ENCODE measurements at places on chromosomes 5 and 9.

DNA sequence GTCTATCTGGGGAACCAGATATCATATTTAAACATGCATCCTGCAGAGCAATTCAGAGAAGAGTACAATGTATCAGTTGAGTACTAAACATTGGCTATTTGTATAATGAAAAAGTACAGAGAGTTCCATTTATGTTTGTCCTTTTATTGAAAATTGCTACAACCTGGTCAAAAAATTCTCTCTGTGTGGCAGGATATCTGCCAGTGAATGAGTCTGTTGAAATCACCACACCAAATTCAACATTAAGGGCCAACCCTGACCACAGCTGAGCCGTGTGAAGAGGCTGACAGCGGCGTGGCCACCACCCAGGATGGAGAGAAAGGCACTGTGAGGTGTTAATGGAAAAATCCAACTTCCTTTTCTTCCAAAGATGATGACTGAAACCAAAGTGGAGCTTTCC is 422.7 kb upstream of the PIK3R1 start:
- DNase-seq = no peak

- DNase-seq = no peak
Observed at GRCh38 chr5:43137326-43137725, 16.6 kb downstream of the ZNF131 start.

- peak; percentile 47 for DNase-seq
Observed at GRCh38 chr9:135085830-135086546, 1.5 kb upstream of the OLFM1 start.

DNA sequence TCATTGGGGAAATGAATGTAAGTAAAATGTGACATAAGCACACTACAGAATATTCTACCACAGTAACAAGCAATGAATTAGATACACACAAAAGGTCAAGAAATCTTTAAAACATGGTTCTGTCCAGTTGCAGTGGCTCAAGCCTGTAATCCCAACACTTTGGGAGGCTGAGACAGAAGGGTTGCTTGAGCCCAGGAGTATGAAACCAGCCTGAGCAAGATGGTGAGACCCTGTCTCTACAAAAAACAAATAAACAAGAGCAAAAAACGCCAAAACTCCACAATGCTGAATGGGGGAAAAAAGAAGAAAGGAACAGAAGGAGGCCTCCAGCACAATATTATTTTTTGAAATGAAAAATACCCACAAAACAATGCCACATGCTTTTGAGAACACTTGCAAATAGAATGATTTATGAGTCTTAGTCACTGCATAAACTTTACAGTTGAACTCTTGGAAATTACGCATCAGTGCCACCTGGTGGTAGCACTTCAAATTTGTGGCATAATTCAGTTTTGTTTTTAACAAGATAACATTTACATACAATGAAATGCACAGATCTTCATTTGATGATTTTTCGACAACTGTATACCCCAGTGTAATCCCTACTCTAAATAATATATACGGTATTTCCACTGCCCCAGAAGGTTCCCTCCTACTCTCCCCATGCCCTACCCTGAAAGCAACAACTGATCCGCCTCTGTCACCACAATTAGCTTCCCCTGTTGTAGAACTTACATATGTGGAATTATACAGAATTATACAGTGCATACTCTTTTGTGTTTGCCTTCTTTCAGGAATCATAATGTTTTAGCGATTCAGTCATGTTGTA is 14.4 kb upstream of the SPINK4 start:
- no peak for DNase-seq

DNA sequence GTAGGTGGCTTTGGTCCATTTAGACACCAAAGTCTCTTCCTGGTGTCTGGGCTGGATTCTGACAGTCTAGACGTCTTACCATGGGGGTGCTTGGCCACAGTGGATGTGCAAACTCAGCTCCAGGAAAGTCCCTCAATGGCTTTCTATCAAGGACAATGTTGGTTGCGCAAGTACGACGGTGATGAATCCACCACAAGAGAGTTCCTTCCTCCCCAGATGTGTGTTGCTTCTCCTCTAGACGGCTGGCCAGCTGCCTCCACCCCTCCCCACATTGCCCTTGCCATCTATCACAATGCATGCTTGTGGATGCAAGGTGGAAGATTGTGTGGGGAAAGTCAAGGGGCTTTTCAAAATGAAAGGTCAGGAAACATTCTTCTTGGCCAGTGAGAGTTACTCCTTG is 89.7 kb upstream of the IRX2 start:
- DNase-seq = no peak

- DNase-seq = no peak
Observed at GRCh38 chr9:22175972-22176545, 167.0 kb upstream of the CDKN2B start.

- DNase-seq = no peak
Observed at GRCh38 chr5:1483856-1484729, 38.9 kb upstream of the SLC6A3 start.

GRCh38 chr5:31273631-31274378 is 80.3 kb downstream of the CDH6 start:
- DNase-seq = no peak

DNA sequence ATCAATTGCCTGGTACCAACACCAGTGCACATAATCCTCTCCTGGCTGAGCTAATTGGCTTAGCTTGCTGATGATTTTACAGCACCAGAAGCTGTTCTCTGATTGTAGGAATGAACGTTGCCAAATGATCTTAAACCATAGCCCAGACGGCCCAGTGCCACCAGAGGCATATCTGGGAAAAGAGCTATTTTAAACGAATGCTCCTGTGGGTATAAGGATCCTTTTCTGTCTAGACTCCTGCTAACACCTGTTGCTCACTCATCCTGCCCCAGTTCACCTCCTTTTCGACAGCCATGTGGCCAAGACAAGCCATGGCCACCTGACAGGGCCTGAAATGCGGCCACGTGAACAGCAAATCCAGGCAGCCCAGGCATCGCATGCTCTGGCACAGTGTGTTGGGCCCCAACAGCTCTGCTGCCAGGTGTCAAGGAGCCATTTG is 289.9 kb upstream of the SLC30A5 start:
- peak; percentile 75 for DNase-seq

GRCh38 chr5:131976414-131977211 is 31.1 kb upstream of the MEIKIN start:
- DNase-seq = no peak

DNA sequence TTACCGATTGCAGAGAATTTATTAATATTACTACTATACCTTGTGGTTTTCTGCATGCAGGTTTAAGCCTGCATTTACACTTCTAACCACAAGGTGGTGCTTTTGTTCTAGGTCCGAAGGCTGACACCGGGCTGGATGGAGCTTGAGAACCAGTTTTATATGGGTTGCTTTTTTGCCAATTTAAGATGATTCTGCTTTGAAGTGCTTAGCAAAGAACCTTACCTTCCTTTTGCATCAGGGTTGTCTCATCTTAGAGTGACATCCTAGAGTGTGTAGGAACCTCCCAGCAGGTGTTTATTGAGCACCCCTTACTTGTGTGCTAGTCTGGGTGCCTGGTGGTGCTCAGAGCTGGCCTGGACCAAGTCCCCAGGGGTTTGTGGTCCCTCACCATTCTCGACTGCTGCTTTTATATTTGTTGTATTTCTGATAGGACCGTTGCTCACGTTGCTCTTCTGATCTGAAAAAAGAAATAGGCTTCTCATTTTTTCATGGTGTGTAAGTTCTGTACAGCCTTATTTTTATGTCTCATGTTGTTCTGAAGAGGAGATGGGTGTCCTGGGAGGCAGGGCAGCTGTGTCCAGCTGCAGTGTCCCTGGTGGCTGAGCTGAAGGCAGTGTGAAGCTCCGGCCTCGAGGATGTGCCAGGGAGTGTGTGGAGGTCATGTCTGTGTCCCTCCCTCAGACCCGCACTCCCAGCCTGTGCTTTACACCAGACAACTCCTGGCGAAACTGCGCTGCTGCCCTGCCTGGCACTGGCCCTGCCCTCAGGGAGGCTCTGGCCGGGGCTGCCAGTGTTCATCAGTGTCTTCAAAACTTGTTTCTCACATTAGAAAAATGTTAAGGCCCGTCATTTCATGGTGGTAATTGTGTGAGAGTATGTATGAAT is 54.3 kb downstream of the EHMT1 start:
- DNase-seq = peak; percentile 75

DNA sequence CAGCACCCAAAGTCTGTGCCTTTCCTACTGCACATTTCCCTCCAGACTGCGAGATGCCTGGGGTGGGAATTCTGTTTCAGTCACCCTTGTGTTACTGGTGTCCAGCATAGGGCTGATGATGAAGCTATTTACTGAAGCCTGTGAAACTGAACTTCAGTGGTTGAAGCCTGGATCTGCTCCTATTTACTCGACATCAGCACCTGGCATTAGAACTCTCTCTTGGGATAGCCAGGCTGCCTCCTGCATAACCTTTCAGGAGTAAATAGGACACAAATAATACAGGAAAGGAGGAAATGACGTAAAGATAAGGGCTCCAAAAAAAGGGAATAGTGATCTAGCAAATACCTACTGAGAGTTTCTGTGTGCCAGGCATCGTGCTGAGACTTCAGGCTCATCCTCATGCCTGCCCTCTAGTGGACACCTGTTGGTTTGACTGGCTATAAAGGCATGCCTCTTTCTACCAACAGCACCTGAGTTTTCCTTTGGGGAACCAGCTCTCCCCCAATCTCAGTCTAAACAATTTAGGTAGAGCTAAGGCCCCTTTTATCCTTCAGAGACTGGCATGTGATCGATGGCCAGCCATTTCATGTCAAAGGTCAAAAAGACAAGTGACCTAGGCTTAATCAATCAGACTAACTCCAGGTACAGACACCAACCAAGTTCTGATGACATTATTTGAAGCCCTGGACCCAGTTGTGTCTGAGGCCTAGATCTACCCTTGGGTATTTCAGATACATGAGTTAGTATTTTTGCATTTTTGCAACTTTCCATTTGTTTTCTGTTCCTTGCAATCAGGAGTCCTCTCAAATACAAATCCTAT is 192.1 kb upstream of the TRIM32 start:
- DNase-seq = peak; percentile 33

GRCh38 chr5:177386542-177386941 is 2.3 kb downstream of the SLC34A1 start:
- no peak for DNase-seq

DNA sequence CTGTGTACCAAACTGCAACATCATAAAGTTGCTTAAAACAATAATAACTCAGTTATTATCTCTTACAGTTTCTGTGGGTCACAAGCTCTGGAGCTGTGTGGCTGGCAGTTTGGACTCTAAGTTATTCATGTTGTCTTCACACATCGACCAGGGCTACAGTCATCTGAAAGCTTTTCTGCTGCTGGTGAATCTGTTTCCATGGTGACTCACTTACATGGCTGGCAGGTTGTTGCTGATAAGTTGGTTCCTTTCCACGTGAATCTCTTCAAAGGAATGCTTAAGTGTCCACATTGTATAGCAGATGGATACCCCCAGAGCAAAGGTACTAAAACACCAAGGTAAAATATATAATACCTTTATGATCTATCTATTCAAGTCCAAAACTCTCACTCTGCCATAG is 44.8 kb upstream of the CYLC2 start:
- peak; percentile 28 for DNase-seq

- DNase-seq = no peak
Observed at GRCh38 chr9:119802621-119803020, 433.4 kb upstream of the BRINP1 start.

GRCh38 chr5:10289353-10289752 is 18.3 kb downstream of the CMBL start:
- peak; percentile 38 for DNase-seq

DNA sequence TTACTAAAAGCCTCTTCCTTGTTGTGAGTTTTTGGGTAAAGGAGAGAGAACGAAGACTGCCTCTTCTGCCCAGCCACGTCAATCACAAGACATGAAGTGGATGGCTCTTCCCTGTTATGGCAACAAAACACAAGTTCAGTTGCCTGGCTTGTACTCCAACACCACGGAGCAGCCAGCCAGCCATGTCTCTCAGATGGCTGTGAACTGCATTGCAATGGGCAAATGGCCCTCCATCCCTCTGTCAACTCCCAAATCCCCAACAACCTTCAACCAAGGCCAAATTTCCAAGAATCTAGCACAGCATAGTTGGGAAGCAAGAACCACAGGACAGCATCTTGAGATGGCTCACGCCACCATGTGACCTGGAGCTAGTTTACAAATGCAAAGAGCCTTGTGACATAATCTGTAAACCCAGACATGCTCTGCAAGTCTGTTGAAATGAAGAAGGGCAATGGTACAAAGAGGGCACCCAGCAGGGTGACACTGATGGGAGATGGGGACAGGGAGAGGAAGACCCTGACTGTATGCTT is 53.9 kb downstream of the ZNF366 start:
- no peak for DNase-seq

DNA sequence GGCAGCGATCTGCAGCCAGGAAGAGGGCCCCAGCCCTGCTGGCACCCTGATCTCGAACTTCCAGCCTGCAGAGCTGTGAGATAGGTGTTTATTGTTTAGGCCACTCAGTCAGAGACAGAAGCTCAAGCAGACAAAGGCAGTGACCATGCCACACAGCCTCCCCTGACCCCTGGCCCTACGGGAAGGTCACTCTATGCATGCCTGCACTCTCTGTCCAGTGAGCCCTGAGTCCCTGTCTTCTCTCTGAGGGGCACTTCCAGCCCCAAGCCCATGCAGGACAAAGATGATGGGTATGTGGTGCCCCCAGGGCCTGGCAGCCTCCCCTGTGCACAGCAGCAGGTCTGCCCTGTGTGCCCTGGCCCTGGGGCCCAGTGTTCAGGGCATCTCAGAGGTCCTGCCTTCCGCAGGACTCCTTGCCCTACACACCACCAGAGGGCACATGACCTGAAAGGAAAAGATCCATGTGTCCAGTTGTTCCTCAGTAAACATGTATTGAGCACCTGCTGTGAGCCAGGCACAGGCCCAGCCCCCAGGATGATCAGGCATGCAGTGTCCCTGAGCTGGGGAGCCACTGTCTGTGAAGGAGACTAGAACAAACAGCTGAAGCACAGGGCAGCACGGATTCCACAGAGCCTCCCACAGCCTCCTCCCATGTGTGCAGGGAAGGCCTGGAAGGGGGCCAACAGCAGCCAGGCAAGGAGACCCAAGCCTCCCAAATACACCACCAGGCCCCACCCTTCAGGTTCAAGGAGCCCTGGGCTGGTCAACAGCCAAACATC is 109.3 kb downstream of the ATPSCKMT start:
- peak; percentile 64 for DNase-seq

DNA sequence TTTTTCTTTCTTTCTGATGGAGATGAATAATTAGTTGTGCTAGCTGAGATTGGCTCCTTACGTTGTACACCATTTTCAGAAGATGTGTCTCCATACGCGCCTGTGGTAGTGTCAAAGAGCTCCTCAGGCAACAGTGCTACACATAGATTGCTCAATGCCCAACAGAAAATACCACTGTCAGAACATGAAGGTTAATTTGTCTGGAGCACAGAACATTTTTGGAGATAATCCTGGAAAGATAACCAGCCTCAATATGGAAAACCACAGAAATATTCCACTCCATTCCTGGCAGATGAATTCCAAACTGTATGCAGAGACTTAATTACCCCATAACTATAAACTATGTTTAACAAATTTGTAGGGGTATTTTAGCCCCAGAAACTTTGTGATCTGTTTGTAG is 233.6 kb downstream of the MARCHF11 start:
- no peak for DNase-seq

- DNase-seq = peak; percentile 76
Observed at GRCh38 chr9:21434202-21435014, 5.8 kb upstream of the IFNA1 start.

- no peak for DNase-seq
Observed at GRCh38 chr9:115925424-115925823, 228.2 kb upstream of the PAPPA start.

All from NCI-H524 (cell line).